CD4-positive, alpha-beta T cell (primary cell): ENCODE measurements at places on chromosomes 5 and 9.

DNA sequence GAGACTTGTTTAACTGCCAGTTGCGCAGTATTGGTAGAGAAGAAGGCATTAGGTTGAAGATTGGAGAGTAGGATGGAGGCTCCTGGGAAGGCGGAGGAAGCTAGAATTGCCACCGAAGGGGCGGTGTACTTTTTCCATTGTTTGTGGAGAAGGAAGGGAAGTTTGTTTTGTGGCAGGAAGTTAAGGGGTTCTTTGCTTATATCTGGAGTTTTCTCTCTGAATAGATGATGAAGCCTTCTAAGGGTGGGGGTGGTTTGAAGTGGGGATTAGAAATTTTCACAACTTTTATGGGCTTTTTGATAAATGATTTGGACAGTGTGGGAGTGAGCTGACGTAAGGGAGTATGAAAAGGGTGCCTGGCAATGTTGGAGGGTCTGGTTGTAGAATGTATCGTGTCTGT lies 59.3 kb downstream of the SNX30 start:
- no peak for DNase-seq

DNA sequence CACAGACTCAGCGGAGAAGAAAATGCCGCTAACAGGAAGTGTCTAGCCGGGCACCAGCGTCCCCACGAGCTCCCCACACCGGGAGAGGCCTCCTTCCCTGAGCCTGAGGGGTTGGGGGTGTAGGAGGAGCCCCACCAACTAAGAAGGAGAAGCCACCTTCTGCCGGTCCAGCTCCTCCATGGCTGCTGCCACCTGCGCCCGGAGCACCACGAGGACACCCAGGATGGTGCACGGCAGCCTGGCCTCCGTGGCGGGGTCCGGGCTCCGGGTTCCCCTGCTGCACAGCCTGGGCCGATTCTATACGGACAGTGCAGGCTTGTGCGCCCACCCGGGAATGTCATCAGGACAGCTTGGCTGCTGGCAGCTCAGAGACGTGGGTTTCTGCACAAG lies 297 bp downstream of the LCN8 start:
- no peak for DNase-seq

DNA sequence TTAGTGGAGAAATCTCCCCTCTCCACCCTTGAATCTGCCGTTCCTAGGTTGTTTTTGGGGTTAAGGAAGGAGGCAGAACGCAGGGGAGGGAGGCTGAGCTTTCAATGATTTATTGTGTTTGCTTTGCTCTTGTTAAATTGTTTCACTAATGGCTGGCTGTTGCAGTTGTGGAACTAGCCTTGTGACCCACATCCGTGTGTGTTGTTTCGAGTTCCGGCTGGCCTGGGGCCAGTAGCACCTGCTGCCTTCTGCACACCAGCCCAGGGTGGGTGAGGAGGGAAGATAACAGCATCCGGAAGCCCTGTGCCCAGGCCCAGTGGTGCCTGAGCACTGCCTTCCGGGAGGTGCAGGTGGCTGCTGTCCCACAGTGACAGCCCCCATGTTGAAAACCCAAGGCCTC lies 3.6 kb downstream of the ERGIC1 start:
- DNase-seq, result no peak

DNA sequence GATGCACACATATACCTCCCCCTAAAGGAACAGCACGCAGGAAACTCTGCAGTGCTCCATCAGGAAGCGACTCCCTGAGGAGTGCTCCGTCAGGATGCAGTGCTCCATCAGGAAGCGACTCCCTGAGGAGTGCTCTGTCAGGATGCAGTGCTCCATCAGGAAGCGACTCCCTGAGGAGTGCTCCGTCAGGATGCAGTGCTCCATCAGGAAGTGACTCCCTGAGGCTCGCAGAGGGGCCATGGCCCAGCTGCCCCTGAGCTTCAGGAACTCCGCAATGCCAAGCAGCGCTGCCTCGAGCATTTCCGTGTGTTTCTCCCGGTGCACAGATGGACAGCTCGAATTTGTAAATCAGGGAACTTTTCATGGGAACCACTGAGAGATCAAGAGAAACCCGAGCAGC lies 88.1 kb downstream of the PAX5 start:
- DNase-seq, result no peak
